ENCODE measurements at places on chromosomes 2 and 18. TPM values are rescaled to one million over a fixed set of nuclear protein-coding genes. Genes with fewer than 3 reads are reported as not detected.

The SPATA3 gene
- not detected for polyA plus RNA-seq

The NIF3L1 gene
- 11.3 TPM for polyA plus RNA-seq

The EFHD1 gene
- 1.3 TPM for polyA plus RNA-seq

The CCDC141 gene
- 0.06 TPM for polyA plus RNA-seq

The TEKT4 gene
- polyA plus RNA-seq: 0.02 TPM

The CCL20 gene
- 8.4 TPM for polyA plus RNA-seq

The STK36 gene
- polyA plus RNA-seq: 20.7 TPM

The LAMA1 gene
- polyA plus RNA-seq: 0.16 TPM

The RAB6C gene
- polyA plus RNA-seq: 0.02 TPM

The PRKRA gene
- 26.0 TPM for polyA plus RNA-seq
